ENCODE measurements at places on chromosomes 4 and X.

DNA sequence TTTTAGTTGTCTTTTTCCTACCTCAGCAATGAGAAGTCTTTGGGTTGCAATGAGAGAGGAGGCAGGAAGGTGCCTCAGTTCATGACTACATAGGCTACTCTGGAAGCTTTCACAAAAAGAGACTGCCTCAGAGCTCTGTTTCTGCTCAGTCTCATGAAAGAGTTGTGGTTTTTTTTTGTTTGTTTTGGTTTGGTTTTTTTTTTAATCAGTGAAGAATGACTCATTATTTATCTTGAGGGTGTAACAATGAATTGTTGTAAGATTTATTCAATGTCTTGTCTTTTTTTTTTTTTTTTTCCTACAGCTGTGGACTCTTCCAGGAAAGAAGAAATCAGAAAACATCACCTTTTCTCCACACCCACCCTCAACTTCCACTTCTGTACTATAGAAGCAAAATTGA lies 67.5 kb upstream of the CXCL13 start:
- H3K27me3 ChIP-seq = peaks cover 30% of the 10 kb centered on the region
- DNase-seq = no peak
- H3K4me1 ChIP-seq = no peaks in the 10 kb centered on the region
- no peak overlapping the region for H3K4me3 ChIP-seq

GRCh38 chr4:26113339-26113940 lies 199.4 kb downstream of the SMIM20 start:
- H3K36me3 ChIP-seq = peaks cover 13% of the 10 kb centered on the region
- DNase-seq = no peak
- no peaks in the 10 kb centered on the region for H3K4me1 ChIP-seq

- DNase-seq = no peak
- H3K4me1 ChIP-seq = peaks cover 7% of the 10 kb centered on the region
- peaks cover 31% of the 10 kb centered on the region for H3K27me3 ChIP-seq
These were observed 2.1 kb downstream of the UGT8 start for GRCh38 chr4:114600672-114601071.

- no peak for DNase-seq
- no peak overlapping the region for H3K4me3 ChIP-seq
- no peaks in the 10 kb centered on the region for H3K4me1 ChIP-seq
- no peaks in the 10 kb centered on the region for H3K36me3 ChIP-seq
These were observed 97.8 kb upstream of the ANK2 start for GRCh38 chr4:112951362-112952312.

DNA sequence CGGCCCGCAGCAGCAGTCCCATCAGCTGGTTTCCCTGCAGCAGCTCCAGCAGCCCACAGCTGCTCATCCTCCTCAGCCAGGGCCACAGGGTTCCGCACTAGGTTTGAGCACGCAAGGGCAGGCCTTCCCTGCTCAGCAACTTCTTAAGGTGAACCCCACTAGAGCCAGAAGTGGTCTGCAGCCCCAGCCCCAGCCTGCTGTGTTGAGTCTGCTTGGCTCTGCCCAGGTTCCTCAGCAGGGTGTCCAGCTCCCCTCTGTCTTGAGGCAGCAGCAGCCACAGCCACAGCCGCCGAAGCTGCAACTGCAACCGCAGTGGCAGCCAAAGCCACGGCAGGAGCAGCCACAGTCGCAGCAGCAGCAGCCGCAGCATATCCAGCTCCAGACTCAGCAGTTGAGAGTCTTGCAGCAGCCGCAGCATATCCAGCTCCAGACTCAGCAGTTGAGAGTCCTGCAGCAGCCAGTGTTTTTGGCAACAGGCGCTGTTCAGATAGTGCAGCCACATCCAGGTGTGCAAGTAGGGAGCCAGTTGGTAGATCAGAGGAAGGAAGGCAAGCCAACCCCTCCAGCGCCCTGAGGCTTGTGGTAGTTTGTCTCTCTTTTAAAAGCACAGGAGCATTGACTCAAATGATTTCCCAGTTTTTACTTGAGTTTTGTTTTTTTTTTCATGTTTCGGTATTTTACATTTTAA lies 4.6 kb downstream of the SUPT20HL1 start:
- H3K4me1 ChIP-seq = no peaks in the 10 kb centered on the region
- no peak for DNase-seq
- H3K27ac ChIP-seq = no peak overlapping the region

DNA sequence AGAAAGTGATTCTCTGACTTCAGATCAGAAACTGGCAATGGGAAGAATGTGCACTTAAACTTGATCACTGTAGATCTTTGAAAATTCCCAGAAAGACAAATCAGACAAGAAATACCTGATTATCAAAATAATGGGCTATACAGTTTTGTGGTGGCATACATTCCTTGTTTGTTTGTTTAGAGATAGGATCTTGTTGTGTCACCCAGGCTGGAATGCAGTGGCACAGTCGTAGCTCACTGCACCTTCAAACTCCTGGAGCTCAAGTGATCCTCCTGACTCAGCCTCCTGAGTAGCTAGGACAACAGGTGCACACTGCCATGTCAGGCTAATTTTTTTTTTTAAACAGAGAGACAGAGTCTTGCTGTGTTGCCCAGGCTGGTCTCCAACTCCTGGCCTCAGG lies 81.0 kb upstream of the SPRY1 start:
- DNase-seq = no peak
- no peaks in the 10 kb centered on the region for H3K4me1 ChIP-seq
- H3K27ac ChIP-seq = no peak overlapping the region
- H3K36me3 ChIP-seq = peaks cover 9% of the 10 kb centered on the region

DNA sequence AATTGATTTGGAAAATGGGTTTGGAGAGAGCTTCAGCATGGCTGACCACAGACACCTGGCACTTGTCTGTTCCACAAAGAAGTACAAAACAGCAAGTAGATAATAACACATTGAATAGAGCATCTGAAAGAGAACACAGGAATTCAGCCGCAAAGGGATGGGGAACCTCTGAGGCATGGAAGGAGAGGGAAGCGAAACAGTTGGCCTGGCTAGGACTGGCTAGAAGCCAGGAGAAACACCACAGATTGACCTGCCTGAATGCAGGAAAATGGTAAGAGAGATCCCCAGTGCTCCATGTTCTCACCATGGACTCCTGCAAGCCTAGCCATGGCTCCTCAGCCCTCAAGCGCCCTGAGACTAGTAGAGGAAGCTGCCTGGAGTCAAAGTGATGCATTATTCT lies 169.7 kb upstream of the SH3RF1 start:
- no peak overlapping the region for H3K4me3 ChIP-seq
- DNase-seq = no peak
- H3K36me3 ChIP-seq = peaks cover 18% of the 10 kb centered on the region
- no peak overlapping the region for H3K27ac ChIP-seq
- H3K27me3 ChIP-seq = no peaks in the 10 kb centered on the region

GRCh38 chrX:54184474-54184873 lies 1.4 kb upstream of the FAM120C start:
- H3K27me3 ChIP-seq = no peaks in the 10 kb centered on the region
- DNase-seq = no peak
- peaks cover 28% of the 10 kb centered on the region for H3K4me1 ChIP-seq
- H3K27ac ChIP-seq = no peak overlapping the region
- H3K4me3 ChIP-seq = no peak overlapping the region

DNA sequence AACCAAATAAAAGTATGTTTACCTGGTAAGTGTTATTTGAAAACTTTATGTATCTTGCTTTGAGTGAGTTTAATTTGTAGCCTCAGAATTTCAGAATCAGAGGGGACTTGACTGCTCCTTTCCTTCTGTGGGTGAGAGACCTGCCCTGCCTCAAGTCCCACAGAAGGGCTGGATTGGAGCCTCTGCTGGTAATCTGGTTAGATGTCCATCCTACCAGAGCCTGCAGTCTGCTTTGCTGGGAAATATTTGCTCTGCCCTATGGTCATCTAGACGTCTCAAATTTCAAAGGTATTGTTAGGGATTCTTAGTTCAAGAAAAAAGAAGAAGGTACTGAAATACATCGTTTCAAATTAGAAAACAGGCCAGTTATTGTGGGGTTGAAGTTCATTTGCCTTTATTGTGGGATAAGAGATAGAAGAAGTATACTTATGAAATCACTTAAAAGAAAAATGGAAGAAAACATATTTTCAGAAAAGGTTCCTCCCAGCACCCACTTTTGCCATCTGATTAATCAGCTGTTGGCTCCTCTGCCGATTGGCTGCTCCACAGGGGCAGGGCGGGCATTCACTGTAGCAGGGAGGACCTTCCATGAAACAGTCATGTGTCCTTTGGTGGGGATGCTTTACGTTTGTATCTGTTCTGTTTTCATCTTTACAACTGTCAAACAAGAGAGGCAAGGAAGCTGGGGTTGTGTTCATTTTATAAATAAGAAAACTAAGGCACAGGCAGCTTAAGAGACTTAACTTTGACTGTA lies 73.3 kb upstream of the TLR2 start:
- no peak for DNase-seq
- H3K4me3 ChIP-seq = no peak overlapping the region
- no peaks in the 10 kb centered on the region for H3K27me3 ChIP-seq
- no peak overlapping the region for H3K27ac ChIP-seq

DNA sequence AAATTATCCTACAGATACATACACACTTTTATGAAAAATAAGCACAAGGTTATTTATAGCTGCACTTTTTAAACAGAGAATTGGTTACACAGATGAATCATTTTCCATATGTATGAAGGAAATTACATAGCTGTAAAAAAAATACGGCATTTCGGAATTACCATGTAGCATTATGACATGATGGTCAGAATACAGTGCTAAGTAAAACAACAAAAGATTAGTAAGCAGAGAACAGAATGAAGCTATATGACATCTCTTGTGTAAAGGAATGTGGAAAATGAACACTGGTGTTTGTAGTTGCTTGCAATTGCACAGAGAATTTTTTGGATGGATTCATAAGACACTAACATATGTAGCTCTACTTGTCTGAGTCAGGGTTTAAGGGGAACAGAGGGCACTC lies 1222.0 kb upstream of the PRKX start:
- H3K4me3 ChIP-seq = no peak overlapping the region
- H3K27ac ChIP-seq = no peak overlapping the region
- no peaks in the 10 kb centered on the region for H3K27me3 ChIP-seq
- DNase-seq = no peak
- no peaks in the 10 kb centered on the region for H3K36me3 ChIP-seq
- H3K4me1 ChIP-seq = no peaks in the 10 kb centered on the region

DNA sequence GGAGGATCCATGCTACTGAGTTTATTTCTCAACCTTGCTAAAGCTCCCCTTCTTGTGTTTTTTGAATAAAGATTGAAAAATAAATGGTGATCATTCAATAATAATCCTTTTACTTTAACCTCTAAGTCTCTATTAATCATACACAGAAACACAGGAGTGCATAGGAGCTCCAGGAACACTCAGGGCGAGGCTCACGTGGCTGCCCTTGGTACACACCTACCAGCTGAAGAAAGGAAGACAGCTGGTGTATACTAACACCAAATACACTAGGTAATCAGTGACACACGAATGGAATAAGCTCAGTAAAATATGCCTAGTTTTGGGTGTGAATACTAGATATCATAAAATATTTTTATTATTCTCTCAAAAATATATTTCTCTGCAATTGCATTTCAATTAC lies 26.2 kb downstream of the CCDC149 start:
- DNase-seq = no peak
- no peaks in the 10 kb centered on the region for H3K36me3 ChIP-seq
- H3K4me1 ChIP-seq = no peaks in the 10 kb centered on the region
- H3K4me3 ChIP-seq = no peak overlapping the region
- H3K27ac ChIP-seq = no peak overlapping the region

DNA sequence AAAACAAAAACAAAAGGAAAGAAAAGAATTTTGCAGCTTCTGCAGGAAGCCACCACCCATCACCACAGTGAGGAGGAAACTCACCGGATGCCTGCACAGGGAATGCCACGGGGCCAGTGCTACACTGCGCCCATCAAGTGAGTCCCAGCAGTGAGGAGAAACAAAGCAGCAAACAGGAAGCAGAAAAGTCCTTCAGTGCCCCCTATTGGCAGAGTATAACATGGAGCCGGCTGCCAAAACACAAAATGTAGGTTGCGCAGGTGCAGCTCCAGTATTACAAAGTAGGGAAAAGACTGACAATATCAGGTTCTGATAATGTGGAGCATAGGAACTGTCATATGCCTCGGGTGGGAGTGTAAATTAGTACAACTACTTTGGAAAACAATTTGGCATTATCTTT lies 23.3 kb upstream of the SCML2 start:
- H3K27ac ChIP-seq = no peak overlapping the region
- H3K4me3 ChIP-seq = no peak overlapping the region
- DNase-seq = peak; percentile 39
- peaks cover 4% of the 10 kb centered on the region for H3K4me1 ChIP-seq

DNA sequence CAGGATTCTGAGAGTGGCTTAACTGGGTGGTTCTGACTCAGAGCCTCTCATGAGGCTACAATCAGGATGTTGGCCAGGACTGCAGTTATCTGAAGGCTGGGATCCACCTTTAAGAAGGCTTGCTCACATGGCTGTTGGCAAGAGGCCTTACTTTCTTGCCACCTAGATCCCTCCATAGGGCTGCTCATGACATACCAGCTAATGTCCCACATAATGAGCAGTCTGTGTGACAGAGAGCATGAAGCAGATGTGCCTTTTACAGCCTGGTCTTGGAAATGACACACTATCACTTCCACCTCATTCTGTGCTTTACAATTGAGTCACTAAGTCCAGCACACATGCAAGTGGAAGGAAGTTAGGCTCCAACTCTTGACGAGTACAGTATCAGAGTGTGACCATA lies 4.3 kb upstream of the RBM3 start:
- peaks cover 5% of the 10 kb centered on the region for H3K36me3 ChIP-seq
- H3K4me3 ChIP-seq = no peak overlapping the region
- H3K4me1 ChIP-seq = peaks cover 11% of the 10 kb centered on the region
- DNase-seq = peak; percentile 30

- no peak overlapping the region for H3K4me3 ChIP-seq
- no peaks in the 10 kb centered on the region for H3K4me1 ChIP-seq
- no peaks in the 10 kb centered on the region for H3K36me3 ChIP-seq
- no peak for DNase-seq
These were observed 1050.6 kb upstream of the GRIA3 start for GRCh38 chrX:122133478-122133877.

DNA sequence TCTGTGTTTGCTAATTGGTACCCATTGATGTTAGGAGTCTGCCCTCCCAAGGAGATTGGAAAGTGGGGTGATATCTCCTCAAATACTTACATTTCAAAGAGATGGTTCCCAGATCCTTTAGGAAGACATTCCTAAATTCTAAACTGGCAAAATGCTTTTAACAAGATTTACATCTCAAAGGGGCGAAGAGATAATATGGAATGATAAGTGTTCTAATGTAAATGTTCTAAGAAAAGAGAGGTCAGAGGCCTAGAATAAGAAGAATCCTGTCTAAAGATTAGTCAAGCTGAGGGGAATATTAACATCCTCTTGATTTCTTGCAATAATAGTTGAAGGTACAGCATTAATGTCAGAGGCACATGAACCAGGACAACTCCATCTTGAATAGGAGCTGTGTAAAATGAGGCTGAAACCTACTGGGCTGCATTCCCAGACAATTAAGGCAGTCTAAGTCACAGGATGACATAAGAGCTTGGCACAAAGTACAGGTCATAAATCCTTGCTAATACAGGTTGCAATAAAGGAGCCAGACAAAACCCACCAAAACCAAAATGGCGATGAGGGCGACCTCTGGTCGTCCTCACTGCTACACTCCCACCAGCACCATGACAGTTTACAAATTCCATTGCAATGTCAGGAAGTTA lies 2248.1 kb downstream of the ARAP2 start:
- no peaks in the 10 kb centered on the region for H3K36me3 ChIP-seq
- DNase-seq = no peak
- H3K4me1 ChIP-seq = no peaks in the 10 kb centered on the region
- H3K27me3 ChIP-seq = no peaks in the 10 kb centered on the region

- no peak overlapping the region for H3K27ac ChIP-seq
- H3K36me3 ChIP-seq = no peaks in the 10 kb centered on the region
- peaks cover 8% of the 10 kb centered on the region for H3K27me3 ChIP-seq
- no peak for DNase-seq
These were observed 60.5 kb downstream of the MSX1 start for GRCh38 chr4:4919927-4920326.

- H3K4me3 ChIP-seq = no peak overlapping the region
- no peak for DNase-seq
- H3K36me3 ChIP-seq = no peaks in the 10 kb centered on the region
- H3K4me1 ChIP-seq = no peaks in the 10 kb centered on the region
These were observed 36.7 kb downstream of the SMPX start for GRCh38 chrX:21721195-21721594.

All from activated CD8-positive, alpha-beta T cell treated with anti-CD3 and anti-CD28 coated beads, Interleukin-2, amount 10 ng/mL, durations not matched to agents 7 days and 5 days (primary cell).